ENCODE measurements at places on chromosomes 2 and 18.

- peak; percentile 43 for ATAC-seq
Observed at GRCh38 chr2:165953306-165953654, 296 bp downstream of the TTC21B start.

- ATAC-seq = no peak
Observed at GRCh38 chr18:8912348-8913326, 189.9 kb upstream of the NDUFV2 start.

DNA sequence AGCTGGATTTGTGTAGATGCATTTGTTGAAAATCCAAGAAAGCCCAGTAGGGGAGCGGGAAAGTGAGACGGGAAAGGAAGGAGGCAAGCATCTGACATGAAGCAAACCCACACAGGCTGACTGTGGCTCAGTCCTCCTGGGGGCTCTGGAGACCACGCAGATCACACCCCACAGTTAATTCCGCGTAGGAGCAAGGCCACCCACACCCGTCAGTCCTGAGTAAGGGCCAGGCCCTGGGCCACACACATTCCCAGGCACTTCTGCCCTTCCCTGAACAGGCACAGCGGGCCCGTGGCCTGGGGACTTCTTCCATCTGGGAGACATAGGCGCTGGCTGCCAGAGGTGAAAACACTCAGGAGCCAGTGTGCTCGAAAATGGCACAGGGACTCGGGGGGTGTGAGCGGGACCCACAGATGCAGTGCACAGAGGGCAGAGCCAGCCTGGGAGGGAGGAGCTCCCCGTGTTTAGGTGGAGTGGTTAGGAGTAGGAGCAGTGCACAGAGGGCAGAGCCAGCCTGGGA, 19.4 kb upstream of the PRLH start:
- ATAC-seq = no peak

DNA sequence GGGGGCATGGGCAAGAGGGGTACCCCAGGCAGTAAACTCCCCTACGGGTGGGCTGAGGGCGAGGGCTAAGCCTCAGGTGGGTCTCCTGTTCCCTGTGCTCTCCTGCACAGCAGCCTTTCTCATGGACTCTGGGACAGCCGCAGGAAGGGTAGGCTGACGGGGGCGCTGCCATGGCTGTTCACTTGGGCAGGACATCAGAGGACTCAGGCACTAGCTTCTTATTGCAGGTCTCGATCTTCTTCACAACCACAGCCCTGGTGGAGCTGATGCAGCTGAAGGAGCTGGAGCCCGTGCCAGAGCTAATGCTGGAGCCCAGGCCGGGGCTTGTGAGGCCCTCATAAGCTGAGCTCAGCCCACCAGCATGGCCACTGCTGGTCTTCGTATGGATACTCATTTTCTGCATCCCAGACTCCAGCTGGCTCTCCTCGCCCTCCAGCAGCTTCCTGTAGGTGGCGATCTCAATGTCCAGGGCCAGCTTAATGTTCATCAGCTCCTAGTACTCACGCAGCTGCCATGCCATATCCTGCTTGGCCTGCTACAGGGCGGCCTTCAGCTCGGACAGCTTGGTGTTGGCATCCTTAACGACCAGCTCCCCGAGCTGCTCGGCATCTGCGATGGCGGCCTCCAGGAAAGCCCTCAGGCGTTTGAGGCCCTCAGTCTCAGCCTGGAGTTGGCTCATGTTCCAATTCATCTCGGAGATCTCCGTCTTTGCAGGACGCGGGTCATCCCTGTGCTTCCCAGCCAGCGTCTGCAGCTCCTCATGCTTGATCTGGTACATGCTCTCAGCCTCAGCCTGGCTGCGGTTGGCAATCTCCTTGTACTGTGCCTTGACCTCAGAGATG, 359.8 kb upstream of the SETBP1 start:
- no peak for ATAC-seq

GRCh38 chr2:226581661-226582060, 218.0 kb downstream of the IRS1 start:
- ATAC-seq = no peak

- ATAC-seq = no peak
Observed at GRCh38 chr2:142100139-142100873, 30.5 kb downstream of the LRP1B start.

DNA sequence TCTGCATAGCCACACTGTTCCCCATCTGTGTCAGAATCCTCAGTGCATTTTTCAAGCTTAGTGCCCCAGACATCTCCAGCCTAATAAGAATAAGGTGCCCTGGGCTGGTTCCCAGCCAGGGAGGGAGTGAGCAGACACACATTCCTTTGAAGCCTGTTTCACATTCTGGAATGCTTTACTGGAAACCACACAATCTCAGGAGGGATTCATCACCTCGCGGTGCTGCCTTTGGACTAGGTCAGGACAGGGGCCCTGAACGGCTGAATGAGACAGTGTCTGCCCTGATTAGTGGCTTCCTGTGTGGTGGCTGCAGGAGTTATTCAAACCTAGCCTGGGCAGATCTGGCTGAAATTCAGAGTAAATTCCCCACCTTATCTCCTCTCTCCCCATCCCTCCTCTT, 108.0 kb upstream of the LDAH start:
- ATAC-seq = no peak

DNA sequence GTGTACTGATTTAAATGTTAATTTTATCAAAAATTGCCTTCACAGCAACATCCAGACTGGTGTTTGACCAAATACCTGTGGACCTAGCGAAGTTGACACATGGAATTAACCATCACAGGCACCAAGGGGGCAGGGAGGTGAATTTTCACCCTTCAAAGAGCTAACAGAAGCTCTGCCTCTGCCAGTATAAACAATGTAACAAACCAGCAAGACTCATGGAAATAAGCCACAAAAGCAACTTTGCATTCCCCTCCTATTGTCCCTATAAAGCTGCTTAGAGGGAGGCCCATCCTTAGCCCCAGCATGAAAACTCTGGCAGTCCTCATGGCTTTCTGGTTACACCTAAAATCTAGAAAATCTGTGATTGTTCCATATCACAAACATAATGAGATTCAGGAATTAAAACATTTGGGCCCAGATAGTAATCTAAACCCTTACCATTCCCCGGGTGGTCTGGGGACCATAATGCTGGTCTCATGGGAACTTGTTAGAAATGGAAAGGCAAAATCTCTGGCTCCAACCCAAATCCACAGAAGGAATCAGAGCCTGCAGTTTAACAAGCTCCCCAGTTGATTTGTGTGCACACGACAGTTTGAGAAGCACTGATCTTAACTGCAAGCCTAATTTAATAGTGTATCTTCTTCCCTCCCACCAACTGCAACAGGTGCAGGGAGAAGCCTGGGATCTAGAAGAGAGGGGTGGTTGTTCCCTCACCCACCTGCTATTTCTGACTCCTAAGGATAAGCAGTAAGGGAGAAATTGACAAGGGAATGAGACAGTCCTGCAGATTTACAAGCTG, 23.1 kb downstream of the SERPINB11 start:
- no peak for ATAC-seq

DNA sequence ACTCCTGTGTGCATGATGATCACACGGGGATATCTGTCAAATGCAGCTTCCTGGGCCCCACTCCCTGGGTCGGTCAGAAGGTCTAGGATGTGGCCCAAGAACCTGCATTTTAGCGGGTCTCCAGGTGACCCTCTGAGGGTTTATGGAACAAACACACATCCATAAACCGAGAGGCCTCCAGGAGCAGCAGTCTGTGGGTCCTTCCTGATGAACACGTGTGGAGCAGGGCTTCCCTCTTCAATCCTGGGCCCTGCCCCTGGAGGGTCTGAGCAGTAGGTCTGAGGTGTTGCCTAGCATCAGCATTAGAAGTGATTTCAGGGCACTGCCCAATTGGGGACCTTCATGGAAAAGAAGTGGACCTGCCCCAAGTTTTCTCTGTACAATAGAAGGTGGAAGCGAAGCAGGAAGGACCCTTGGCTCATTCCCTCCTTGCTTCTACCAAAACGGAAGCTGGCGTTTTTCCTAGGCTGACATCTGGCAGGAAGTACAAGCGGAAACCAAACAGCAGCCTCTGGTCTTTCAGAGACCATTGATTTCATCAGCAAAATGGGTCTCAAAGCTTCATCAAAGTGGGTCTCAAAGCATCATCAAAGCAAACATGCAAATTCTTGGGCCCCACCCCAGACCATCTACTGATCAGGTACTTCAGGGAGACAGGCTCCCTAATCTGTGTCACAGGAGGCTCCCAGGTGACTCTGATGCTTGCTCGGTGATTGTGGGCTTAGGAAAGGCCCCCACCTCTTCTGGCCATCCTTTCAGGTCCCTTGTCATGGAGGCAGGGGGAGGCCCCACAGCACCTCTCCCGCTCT, 30.7 kb downstream of the INO80C start:
- ATAC-seq = no peak

DNA sequence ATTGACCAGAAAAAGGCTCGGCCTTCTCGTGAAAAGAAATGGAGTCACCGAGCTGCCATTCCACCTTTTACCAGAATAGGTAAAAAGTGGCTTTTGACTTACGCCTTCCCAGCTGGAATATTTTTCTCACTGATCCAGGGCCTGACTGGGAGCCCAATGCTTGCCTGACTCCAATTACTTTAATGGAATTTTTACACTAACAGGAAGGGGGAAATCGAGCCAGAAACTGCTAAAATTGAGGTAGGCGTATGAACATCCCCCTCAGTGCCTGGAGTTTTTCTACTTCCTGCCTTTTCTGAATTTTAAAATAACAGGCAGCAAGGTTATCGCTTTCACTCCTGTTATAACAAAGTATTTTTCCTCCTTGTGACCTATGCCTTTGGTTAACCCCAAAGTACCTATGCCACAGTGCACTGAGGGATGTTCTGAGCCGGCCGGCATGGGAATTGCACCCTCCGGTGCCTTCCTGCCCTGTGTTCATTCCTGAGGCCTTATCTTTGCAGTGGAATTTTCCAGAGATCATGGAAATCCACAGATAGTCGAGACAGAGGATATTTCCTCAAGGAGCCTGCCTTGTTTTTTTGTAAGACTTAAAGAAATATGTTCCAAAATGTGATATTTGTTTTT, 18.3 kb upstream of the RPL31 start:
- ATAC-seq = no peak

- ATAC-seq = no peak
Observed at GRCh38 chr18:10432781-10433180, 21.7 kb upstream of the APCDD1 start.

DNA sequence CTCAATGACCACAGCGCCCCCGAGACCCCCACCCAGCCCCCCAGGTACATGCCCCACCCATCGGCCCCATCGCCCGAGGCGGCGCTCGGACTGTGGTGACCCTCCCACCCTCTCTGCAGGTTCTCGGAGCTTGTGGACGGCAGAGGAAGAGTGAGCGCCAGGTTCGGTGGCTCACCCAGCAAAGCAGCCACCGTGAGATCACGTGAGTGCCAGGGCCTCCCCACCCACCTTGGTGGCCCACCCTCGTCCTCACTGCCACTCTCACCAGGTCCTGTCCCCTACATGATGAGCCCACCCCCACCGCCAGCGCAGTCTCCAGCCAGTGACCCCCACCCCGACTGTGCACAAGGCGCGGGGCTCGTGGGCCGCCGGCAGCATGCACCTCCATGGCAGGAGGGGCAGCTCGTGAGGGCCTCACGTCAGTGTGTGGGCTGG, 30.4 kb downstream of the MTERF4 start:
- ATAC-seq = no peak

DNA sequence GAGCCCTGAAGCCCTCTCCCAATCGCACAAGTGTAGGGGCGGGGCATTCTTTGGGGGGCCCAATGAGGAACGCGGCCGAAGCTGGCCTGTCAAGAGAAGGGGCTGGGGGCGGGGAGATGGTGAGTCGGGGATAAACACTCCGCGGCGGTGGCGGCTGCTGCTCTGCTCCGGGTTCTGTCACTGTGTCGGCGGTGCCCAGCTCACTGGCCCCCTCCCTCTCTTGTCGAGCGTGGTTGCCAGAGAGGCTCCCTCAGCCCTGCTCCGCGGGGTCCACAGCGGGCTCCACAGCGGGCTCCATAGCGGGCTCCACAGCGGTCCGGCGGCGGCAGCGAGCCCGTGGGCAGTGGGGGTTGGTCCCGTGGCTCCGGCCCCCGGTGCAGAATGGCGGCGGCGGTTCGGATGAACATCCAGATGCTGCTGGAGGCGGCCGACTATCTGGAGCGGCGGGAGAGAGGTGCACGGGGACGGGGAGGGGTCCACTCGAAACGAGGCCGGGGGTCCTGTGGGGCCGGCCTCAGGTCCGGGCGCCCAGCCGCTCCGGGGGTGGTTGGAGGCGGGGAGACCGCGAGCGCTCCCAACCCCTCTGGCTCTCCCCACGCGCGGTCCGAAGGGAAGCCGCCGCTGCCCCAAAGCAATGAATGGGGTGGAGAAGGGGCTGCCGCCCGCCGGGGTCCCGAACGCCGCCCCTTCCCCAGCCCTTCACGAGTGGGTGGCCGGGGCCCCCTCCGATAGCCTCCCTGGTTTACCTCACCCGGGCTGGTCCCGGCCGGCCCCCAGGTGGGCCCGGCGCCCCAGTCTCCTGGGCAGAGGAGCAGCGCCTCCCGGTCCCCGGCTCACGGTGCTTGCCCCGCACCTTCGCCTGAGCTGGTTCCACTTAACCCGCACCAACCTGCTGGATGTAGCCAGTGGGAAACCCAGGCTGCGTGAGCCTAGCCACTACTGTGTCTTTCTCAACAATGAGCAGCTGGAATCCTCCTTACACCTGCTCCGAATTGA, at the start of gene MXD1:
TSS of gene MXD1 (plus strand) at position 160 of the 996 bp plus-strand sequence. CDS start at position 382, 222 bp downstream.
- ATAC-seq = no peak

- ATAC-seq = no peak
Observed at GRCh38 chr2:73776381-73776780, 3.5 kb downstream of the DUSP11 start.

- ATAC-seq = no peak
Observed at GRCh38 chr2:17934721-17935120, 56.3 kb downstream of the KCNS3 start.

- no peak for ATAC-seq
Observed at GRCh38 chr2:48984922-48985321, 169.4 kb downstream of the FSHR start.

DNA sequence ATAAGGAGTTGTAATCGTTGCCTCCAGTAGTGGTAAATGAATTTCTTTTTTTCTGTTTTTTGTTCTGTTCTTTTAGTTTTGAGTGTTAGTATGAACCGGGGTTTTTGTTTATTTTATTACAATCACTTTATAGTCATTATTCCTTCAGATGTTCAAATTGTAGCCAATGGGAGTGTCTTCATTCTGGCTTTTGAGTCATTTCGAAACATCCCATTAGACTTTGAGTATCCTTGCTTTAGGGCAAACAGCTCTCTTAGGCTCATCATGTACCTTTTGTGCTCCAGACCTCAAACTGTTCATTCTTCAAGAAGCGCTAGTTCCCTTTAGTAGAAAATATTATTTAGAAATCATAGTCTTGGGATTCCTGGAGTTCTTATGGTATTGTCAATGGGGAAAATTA, 54.2 kb upstream of the PAX3 start:
- ATAC-seq = no peak

- ATAC-seq = peak; percentile 62
Observed at GRCh38 chr2:144459937-144460336, 60.0 kb downstream of the ZEB2 start.

- ATAC-seq = no peak
Observed at GRCh38 chr2:37271376-37272067, 40.1 kb downstream of the NDUFAF7 start.

- ATAC-seq = no peak
Observed at GRCh38 chr18:12253027-12253426, 1.1 kb upstream of the CIDEA start.
